Thoracic aorta (tissue), 2 donors: ENCODE measurements at places on chromosomes 5 and 9.
A peak's percentile ranks its signal among the peaks of the same experiment; 100 is the strongest.

- no peak for DNase-seq
- H3K4me1 ChIP-seq: no peaks in the 10 kb centered on the region
- no peaks in the 10 kb centered on the region for H3K36me3 ChIP-seq
Observed at GRCh38 chr5:139457653-139458306, 4.8 kb downstream of the ECSCR start.

- peak overlapping the region; percentile 39 for H3K4me3 ChIP-seq
- no peak for DNase-seq
- H3K36me3 ChIP-seq: no peaks in the 10 kb centered on the region
- peak overlapping the region; percentile 74 for H3K27ac ChIP-seq
- H3K4me1 ChIP-seq: peaks cover 87% of the 10 kb centered on the region
- no peaks in the 10 kb centered on the region for H3K27me3 ChIP-seq
Observed at GRCh38 chr5:143145243-143146160, 258.0 kb downstream of the NR3C1 start.

GRCh38 chr5:141778206-141778605 lies 96.2 kb upstream of the ARAP3 start:
- no peak for DNase-seq
- H3K4me3 ChIP-seq: no peak overlapping the region
- no peaks in the 10 kb centered on the region for H3K27me3 ChIP-seq

DNA sequence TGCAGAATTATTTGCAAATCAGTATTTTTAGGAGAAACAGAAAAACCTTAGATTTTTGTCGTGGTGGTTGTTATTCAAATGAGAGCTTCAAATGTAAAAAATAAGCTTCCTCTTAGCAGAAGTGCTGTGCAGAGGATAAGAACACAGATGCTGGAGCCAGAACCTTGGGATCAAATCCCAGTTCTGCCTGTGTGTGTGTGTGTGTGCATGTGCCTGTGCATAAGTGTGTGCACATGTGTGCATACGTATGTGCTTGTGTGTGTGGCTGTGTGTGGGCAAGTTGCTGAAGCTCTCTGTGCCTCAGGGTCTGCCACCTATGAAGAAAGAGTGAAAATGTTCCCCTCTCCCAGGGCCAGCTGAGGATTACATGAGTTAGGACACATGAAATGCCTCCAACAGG lies 8.6 kb downstream of the DAP start:
- DNase-seq: no peak
- no peak overlapping the region for H3K27ac ChIP-seq
- no peak overlapping the region for H3K4me3 ChIP-seq
- no peaks in the 10 kb centered on the region for H3K27me3 ChIP-seq
- peaks cover 8% of the 10 kb centered on the region for H3K4me1 ChIP-seq

DNA sequence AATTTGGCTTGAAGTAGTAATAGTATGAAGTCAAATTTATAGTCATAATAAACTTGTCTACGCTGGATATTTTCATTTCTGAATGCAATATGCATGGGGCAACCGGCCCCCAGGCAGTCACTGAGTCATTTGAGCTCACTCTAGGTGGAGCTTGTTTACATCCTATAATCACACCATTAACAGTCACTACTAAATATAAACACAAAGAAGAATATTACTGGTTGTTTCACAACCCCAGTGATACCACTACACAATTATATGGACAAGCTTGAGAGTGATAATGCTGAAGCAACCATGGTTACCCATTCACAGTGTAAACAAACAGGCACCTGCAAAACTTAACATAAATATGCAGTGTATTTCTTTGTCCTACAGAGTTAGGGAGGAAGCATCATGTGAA lies 68.7 kb downstream of the MARCHF3 start:
- no peak overlapping the region for H3K4me3 ChIP-seq
- DNase-seq: no peak
- no peaks in the 10 kb centered on the region for H3K4me1 ChIP-seq
- H3K27me3 ChIP-seq: no peaks in the 10 kb centered on the region

DNA sequence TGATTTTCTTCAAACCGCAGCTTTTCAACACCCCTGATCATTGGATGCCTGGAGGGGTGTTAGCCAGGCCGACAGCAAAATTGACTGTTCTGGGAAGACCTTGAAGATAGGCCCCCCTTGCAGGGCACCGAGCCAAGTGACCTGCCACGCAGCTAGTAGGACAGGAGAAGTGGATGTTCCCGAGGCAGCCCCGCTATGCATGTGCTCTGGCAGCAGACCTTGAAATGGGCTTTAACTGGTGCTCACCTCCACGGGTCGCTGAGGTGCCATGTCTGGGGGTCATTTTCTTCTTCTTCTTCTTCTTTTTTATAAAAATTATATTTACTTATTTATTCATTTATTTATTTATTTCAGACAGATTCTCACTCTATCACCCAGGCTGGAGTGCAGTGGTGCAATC lies 12.6 kb downstream of the FGF18 start:
- H3K36me3 ChIP-seq: no peaks in the 10 kb centered on the region
- no peaks in the 10 kb centered on the region for H3K4me1 ChIP-seq
- H3K4me3 ChIP-seq: no peak overlapping the region
- DNase-seq: no peak
- no peaks in the 10 kb centered on the region for H3K27me3 ChIP-seq
- no peak overlapping the region for H3K27ac ChIP-seq

- no peak overlapping the region for H3K27ac ChIP-seq
- no peak for DNase-seq
- H3K4me3 ChIP-seq: no peak overlapping the region
- H3K4me1 ChIP-seq: no peaks in the 10 kb centered on the region
Observed at GRCh38 chr5:310941-311434, 10.5 kb upstream of the AHRR start.

DNA sequence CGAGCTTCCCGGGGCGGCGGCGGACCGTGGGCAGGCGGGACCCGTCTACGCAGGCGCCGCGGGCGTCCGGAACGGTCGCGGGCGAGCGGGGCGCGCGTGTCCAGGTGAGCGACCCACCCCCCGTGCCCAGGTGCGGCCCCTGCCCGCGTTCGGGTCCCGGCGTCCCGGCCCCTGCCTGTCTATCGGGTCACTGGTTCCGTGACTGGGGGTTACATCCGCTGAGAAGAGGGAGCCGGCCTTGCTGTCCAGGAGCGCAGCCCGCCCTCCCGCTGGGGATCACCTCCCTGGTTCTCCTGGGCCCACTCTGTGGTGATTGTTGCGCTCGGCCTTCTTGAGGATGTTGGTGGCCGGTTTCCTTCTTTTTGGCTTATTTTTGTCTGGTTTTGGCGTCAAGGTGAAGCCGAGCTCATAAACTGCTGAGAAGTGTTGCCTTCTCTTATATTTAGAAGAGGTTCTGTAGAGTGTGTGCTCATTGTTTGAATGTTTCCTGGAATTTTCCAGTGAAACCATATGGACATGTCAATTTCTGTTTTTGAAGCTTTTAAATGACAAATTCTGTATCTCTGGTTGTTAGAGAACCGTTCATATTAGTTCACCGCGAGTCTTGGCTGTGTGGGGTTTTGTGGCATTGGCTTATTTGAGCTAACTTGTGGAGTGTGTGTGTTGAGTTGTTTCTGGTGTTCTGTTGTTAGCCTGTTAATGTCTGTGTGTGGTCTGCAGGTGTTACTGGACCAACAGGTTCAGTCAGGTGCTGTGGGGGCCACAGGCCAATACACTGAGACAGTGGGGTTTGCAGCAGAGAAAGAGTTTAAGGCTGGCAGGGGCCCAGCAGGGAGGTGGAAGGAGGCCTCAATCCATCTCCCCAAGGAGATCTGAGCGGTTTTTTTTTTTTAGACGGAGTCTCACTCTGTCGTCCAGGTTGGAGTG lies 621 bp downstream of the CEP72 start:
- no peaks in the 10 kb centered on the region for H3K36me3 ChIP-seq
- H3K4me3 ChIP-seq: peak overlapping the region; percentile 88
- no peaks in the 10 kb centered on the region for H3K27me3 ChIP-seq
- H3K4me1 ChIP-seq: peaks cover 5% of the 10 kb centered on the region
- H3K27ac ChIP-seq: no peak overlapping the region
- no peak for DNase-seq

GRCh38 chr5:132788990-132789886 lies 12.2 kb upstream of the SEPTIN8 start:
- H3K4me3 ChIP-seq: no peak overlapping the region
- peaks cover 11% of the 10 kb centered on the region for H3K4me1 ChIP-seq
- H3K27ac ChIP-seq: no peak overlapping the region
- H3K36me3 ChIP-seq: no peaks in the 10 kb centered on the region

- no peaks in the 10 kb centered on the region for H3K27me3 ChIP-seq
- DNase-seq: peak; percentile 15
- H3K36me3 ChIP-seq: no peaks in the 10 kb centered on the region
- H3K4me1 ChIP-seq: peaks cover 5% of the 10 kb centered on the region
Observed at GRCh38 chr5:169024421-169024820, 276.5 kb downstream of the SLIT3 start.

- no peak overlapping the region for H3K4me3 ChIP-seq
- H3K36me3 ChIP-seq: no peaks in the 10 kb centered on the region
- no peaks in the 10 kb centered on the region for H3K4me1 ChIP-seq
Observed at GRCh38 chr9:90287567-90288274, 354.9 kb downstream of the DIRAS2 start.

DNA sequence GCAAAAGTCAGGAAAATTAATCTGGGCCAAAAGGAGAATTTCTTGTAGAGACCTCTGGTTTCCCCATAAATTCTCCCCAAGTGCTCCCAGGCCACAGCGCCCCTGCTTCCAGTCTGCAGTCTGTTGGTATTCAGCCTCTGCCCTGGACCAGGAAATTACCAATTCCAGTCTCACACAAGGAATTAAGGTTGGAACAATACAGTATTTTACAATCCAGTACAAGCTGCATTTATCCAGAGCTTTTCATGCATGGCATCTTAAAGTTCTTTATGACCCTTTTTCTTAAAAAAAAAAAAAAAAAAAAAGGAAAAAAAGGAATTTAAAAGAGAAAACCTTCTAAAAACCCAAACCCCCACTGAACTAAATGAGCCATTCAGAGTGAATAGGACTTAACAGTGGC lies 139.6 kb upstream of the RANBP3L start:
- no peak for DNase-seq
- no peak overlapping the region for H3K4me3 ChIP-seq
- H3K4me1 ChIP-seq: peaks cover 18% of the 10 kb centered on the region
- no peak overlapping the region for H3K27ac ChIP-seq
- H3K27me3 ChIP-seq: no peaks in the 10 kb centered on the region
- no peaks in the 10 kb centered on the region for H3K36me3 ChIP-seq

DNA sequence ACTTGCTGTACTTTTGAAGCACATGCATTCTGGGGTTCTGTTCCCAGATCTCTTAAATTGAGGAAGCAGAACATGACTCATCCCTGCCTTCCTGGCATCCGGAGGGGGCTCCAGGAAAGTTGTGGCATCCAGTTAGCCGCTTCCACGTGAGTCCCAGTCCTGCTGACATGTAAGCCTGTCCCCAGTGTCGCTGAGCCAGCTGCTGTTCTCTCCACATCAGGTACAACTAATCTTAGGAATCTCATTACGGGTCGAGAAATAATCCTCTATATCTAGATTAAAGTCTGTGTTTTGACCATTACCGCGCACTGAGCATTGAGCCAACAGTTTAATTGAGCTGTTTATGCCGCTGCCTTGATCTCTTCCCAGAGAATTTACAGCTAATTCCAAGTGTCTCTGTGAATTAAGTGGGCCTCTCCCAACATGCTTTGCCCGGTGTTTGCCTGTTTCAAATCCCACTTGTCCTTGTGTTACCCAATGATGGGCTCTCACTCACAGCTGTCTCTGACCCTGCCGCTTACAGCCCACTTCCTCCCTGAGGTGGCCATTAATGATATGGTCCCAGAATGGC lies 10.5 kb upstream of the SHB start:
- H3K4me3 ChIP-seq: no peak overlapping the region
- H3K27me3 ChIP-seq: no peaks in the 10 kb centered on the region
- DNase-seq: no peak
- H3K27ac ChIP-seq: no peak overlapping the region
- H3K4me1 ChIP-seq: peaks cover 2% of the 10 kb centered on the region

DNA sequence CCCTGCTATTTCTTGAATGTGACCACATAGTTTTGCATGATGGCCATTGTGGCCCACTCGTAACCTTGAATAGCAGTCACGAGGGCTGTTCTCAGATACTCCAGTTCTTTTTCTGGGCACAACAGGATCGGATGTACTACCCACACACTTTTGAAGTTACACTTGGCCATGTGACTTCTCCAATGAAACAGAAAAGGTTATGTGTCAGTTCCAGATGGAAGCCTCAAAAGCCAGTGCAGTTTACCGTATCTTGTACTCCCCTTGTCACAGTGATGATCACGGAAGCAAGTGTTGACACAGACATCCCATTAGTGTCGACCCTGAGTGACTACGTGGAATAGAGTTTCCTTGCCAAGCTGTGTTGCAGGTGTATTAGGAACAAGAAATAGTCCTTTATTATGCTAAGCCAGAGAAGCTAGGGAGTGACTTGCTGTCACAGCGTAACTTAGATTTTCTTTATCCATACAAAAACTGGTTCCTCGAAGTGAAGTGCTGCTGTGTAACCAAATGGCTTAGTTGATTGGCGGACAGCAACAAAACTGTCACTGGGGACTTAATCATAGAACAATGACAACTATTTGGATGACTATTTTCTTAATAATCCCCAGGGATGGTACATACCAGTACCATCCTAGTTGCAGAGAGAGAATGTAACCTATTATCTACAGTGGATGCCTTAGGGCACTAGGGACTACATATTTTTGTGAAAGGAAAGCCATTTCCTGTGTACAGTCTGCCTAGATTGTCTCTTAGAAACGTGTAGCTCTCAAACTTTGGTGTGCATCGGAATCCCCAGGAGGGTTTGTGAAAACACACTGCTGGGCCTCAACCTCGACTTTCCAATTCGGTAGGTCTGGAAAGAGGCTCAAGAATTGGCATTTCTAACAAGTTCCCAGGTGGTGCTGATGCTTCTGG lies 90.1 kb upstream of the DMRT1 start:
- H3K27me3 ChIP-seq: no peaks in the 10 kb centered on the region
- peaks cover 10% of the 10 kb centered on the region for H3K36me3 ChIP-seq
- H3K4me3 ChIP-seq: peak overlapping the region; percentile 7
- H3K4me1 ChIP-seq: peaks cover 70% of the 10 kb centered on the region
- no peak for DNase-seq

GRCh38 chr9:100580257-100580656 lies 2.4 kb downstream of the CAVIN4 start:
- H3K36me3 ChIP-seq: no peaks in the 10 kb centered on the region
- no peak for DNase-seq
- H3K27me3 ChIP-seq: no peaks in the 10 kb centered on the region
- H3K4me1 ChIP-seq: peaks cover 13% of the 10 kb centered on the region

GRCh38 chr9:32590476-32590875 lies 17.5 kb upstream of the NDUFB6 start:
- H3K27me3 ChIP-seq: no peaks in the 10 kb centered on the region
- no peak overlapping the region for H3K4me3 ChIP-seq
- no peak overlapping the region for H3K27ac ChIP-seq
- DNase-seq: no peak
